CD8-positive, alpha-beta memory T cell (primary cell): ENCODE measurements at places on chromosomes 16 and 17.

GRCh38 chr16:8376430-8376829 lies 213.9 kb downstream of the TMEM114 start:
- no peak for DNase-seq
- H3K4me1 ChIP-seq: no peaks in the 10 kb centered on the region
- no peak overlapping the region for H3K27ac ChIP-seq
- no peak overlapping the region for H3K4me3 ChIP-seq
- H3K36me3 ChIP-seq: no peaks in the 10 kb centered on the region

DNA sequence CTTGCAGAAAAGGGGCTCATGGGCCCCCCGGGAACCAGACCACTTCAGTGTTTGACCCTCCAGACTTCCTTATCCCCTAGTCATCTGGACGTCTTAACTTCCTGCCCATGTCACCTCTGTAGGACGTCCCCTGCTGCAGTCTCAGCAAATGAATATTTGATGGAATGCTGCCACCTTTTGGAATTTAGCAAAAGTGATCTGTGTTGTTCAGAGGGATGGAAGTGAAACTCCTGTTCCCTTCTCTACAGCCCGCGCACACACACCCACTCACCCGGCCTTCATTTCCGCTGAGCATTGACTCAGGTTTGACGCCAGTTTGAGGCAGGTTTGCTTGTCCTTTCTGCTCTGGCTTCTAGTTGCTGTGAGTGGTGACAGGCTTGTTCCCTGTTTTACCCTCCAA lies 507.2 kb upstream of the EEF2KMT start:
- no peak overlapping the region for H3K4me3 ChIP-seq
- H3K4me1 ChIP-seq: no peaks in the 10 kb centered on the region
- H3K27me3 ChIP-seq: no peaks in the 10 kb centered on the region
- DNase-seq: no peak
- no peak overlapping the region for H3K27ac ChIP-seq

DNA sequence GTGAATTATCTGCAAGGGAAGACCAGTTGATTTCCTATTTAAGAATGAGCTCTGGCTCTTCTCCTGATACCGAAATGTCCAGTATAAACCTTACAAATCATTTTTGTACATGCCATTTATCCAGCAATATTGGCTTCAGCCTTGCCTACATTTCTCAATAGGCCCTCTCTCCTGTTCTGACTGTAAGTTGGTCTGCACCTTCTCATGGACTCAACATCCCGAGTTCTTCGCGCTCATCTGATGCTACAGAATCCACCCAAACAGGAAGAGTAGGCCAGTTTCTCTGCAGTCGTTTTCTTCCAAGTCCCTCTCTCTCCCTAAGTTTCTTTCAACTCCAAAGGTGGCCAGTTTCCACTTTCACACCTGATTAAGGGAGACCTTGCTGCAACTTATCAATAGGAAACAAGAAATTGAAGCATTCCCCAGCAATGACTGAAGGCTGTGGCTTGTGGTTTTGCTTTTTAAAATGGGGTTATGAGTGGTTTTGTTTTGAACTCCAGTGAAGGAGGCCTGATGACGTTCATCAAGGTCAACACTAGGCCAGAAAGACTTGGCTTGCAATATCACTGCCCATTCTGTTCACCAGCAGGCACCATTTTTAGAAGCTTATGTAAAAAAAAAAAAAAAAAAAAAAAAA lies 383.0 kb downstream of the MAF start:
- H3K27me3 ChIP-seq: no peaks in the 10 kb centered on the region
- peaks cover 10% of the 10 kb centered on the region for H3K4me1 ChIP-seq
- no peak overlapping the region for H3K4me3 ChIP-seq
- H3K27ac ChIP-seq: no peak overlapping the region
- no peak for DNase-seq

DNA sequence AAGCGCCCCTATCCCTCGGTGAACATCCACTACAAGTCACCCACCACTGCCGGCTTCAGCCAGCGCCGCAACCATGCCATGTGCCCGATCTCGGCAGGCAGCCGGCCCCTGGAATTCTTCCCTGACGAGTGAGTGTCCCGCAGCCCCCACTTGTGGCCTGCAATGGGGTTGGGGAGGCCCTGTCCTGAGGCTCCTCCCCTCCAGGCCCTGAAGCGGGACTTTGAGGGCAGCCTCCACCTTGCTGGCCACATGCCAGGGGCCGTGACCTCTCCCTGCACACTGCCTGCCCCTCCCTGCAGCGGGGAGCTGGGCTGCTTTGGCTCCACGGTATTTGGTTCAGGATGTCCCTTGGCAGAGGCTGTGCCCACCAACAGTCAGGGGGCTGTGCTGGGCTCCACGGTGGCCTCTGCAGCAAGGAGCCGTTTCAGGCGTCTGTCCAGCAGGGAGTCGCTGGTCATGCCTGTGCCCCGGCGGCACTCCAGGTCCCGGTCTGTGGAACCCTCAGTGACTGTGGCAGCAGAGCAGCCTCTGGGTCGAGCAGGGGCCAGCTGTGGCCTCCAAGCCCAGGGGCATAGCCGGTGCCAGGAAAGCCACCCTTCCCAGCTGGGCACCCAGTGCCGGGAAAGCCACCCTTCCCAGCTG lies 8.3 kb downstream of the NME3 start:
- H3K27ac ChIP-seq: no peak overlapping the region
- no peaks in the 10 kb centered on the region for H3K4me1 ChIP-seq
- peaks cover 7% of the 10 kb centered on the region for H3K36me3 ChIP-seq
- DNase-seq: no peak

DNA sequence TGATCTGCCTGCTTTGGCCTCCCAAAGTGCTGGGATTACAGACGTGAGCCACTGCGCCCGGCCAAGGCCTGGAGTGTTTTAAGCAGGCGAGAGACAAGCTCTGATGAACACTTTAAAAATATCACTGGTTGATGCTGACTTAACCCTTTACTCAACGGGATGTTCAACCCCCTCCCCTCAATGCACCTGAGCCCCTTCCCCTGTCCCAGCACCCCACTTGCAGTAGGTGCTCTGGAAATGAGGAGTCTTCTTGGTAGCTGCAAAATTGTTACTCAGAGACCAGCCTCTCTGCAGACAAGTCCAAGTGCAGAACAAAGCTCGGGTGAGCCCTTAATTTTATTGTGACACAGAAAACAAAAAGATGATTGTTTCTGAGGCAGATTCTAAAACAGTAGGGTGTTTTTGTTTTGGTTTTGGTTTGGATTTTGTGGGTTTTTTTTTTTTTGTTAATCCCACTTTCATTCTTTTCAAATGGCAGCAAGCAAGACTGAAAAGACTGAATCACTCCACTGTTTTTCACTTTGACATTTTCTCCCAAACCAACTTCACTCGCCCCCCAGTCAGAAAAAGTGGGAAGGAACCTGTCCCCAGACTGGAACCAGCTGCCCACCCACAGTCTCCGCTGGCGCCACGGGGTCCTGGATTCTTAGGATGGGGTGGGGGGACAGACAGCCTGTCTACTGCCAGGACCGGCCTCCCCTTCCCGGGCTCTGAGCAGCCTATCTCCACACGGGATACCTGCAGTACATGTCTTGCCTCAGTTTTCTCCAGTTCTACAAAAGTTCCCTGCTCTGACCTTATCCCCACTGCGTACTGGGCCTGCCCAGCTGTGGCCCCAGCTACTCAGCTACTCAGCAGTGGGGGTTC lies 5.2 kb upstream of the PLLP start:
- no peak overlapping the region for H3K4me3 ChIP-seq
- H3K36me3 ChIP-seq: no peaks in the 10 kb centered on the region
- H3K27ac ChIP-seq: no peak overlapping the region
- peaks cover 6% of the 10 kb centered on the region for H3K27me3 ChIP-seq
- DNase-seq: no peak
- H3K4me1 ChIP-seq: peaks cover 5% of the 10 kb centered on the region

GRCh38 chr16:87830673-87831420 lies 38.5 kb downstream of the SLC7A5 start:
- no peaks in the 10 kb centered on the region for H3K36me3 ChIP-seq
- no peaks in the 10 kb centered on the region for H3K27me3 ChIP-seq
- DNase-seq: no peak
- H3K4me3 ChIP-seq: no peak overlapping the region

GRCh38 chr17:20993863-20994778 lies 48.7 kb downstream of the USP22 start:
- no peaks in the 10 kb centered on the region for H3K4me1 ChIP-seq
- H3K36me3 ChIP-seq: no peaks in the 10 kb centered on the region
- no peak overlapping the region for H3K27ac ChIP-seq
- no peak for DNase-seq
- H3K4me3 ChIP-seq: no peak overlapping the region

DNA sequence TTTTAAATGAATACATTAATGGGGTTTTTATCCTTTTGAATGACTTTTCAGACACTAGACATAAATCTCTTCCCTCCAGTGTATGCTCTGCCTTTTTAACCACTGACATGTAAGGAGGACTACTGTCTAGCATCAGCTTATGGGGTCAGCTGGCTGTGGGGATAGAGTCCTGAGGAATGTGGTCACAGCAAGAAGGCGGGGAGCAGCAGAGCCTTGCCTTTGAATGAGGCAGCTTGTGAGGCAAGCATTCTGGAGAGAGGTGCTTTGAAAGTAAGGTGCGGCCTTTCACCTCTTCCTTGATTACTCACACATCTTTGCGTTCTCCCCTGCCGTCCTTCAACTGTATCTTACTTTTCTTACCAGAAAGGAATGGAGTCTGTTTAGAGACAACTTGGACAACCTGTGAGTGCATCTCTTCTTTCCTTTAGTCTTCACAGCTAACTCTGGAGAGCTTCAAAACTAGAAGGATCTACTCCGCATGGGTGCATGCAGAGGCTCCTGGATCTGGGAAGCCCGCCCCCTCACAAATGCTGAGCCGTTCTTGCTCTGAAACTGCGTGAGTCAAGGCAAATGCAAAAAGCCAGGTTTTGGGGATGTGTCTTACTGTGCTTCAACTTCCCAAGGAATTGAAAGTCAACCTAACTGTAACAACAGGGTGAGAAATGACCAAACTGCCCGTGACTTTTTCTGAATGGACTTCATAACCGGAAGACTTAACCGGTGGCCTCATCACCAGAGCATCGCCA lies 49.9 kb downstream of the ADCY7 start:
- H3K4me3 ChIP-seq: no peak overlapping the region
- peaks cover 73% of the 10 kb centered on the region for H3K36me3 ChIP-seq
- H3K27me3 ChIP-seq: no peaks in the 10 kb centered on the region
- H3K4me1 ChIP-seq: peaks cover 14% of the 10 kb centered on the region

DNA sequence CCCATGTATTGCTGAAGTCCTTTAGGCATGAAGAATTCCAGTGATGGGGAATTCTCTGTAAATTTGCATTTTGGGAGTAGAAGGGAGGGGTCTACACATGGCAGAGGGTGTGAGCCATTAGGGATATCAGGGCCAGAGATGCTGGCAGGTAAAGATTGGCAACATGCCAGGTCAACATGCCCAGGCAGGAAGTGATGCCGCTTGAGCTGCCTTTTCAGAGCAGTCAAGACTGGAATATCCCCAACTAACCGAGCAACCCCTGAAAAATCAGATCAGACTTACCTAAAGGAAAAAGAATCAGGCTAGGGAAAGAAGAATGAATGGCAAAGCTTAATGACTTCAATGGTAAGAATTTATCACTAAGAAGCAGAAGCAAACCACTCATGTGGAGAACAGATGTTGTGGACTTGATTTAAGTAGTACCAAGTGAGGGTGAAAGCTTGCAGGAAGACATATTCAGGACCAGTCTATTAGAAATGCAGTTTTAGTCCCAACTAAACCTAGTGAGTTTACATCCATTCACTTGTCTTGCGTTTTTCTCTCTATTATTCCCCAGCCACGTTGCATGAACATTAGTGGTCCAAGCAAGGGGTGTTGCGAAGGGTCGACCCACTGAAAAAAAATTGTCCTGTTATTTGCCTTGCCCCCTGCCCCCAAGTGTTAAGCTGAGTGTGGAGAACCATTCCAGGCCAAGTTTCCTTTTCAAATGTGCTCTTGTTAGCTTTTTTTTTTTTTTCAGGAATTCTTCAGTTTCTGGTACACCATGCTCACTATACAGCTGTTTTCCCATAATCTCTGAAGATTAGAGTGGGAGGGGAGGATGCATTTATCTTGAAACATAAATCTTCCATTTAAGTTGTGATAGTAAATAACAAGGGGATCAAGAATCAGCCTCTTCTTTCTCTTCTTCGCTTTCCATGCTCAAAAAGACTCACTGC lies 105.2 kb downstream of the ABCA8 start:
- H3K36me3 ChIP-seq: no peaks in the 10 kb centered on the region
- no peak overlapping the region for H3K27ac ChIP-seq
- no peak for DNase-seq
